Stimulated activated CD8-positive, alpha-beta memory T cell treated with anti-CD3 and anti-CD28 coated beads, Interleukin-4, amount 100 ng/mL, for 1 hour (primary cell): ENCODE measurements at places on chromosomes 4 and X.

DNA sequence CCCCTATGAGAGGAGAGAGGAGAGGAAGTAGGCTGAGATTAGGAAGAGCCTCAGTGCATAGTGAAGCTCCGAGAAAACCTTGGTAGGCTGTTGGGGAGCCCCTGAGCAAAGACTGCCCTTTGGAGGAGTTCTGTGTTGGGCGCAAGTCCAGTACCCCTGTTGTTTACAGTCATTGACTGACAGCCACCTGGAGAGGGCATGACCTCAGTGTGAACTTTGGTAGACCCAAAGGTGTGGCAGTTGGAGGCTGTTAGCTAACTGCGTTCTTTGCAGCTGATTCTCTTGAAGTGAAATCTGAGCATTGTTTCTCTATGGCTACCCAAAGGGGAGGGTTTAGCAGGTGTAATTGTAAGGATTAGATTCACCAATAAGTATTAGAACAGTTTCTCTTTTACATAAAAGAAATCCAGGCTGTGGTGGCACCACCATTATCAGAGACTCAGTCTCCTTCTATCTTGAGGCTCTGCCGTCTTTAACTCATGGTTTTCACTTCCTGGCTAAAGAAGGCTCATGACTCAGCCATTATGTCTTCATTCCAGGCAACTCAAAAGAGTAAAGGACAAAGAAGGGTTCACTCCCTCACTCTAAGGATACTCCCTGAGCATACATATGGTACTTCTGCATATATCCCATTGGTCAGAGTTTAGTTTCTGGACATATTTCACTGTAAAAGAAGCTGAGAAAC lies 33.4 kb downstream of the ANXA3 start:
- DNase-seq: no peak

DNA sequence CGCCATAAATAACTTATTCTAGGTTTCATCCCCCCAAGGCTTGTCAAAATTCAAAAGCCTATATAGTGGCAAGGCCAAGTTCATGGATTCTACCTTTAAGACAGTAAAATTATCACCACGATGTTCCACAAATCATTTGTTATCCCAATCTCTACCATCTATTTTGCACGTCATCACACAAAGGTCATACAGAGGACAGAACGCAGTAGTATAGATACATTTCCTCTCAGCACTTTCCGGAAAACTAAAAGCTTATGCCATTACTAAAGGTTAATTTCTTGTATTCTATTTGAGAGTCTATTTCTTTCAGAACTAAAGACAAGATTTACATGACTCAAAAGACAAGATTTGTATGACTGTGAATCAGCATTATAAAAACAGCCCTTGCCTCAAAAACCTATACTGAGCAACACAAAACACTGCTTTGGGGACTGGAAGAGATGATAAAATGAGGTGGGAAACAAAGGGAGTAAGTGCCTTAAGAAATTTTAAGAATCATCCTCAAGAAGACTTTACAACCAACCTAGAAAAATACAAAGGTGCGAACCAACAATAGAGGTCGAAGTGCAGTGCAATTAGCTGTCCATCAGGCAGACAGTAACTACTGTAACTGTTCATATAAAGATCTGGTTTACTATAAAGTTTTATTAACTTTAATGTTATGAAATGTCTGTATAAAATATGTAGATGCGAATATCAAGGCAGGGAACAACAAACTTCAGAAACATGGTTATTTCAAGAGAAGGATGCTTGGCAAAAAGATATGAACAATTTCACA lies 7.6 kb downstream of the UBE2D3 start:
- DNase-seq: no peak

GRCh38 chr4:19304028-19304427 lies 947.7 kb upstream of the SLIT2 start:
- no peak for DNase-seq

DNA sequence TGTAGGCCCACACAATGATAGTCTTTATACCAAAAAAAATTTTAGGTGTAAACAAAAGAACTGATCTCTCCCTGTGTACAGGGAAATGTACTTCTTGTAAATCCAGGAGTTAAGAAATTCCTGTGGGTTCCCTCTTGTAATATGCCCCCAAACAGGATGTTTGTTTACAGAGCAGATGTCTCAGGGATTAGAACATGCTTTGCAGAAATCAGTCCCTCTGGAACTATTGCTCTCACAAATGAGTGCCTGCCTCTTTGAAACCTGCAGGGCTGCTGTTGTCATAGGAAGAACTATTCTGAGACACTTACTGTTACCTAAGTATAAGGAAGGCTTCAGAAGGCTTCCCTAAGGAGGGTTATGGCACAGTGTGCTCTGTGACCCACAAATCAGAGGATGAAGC lies 35.6 kb downstream of the PAK3 start:
- DNase-seq: no peak

DNA sequence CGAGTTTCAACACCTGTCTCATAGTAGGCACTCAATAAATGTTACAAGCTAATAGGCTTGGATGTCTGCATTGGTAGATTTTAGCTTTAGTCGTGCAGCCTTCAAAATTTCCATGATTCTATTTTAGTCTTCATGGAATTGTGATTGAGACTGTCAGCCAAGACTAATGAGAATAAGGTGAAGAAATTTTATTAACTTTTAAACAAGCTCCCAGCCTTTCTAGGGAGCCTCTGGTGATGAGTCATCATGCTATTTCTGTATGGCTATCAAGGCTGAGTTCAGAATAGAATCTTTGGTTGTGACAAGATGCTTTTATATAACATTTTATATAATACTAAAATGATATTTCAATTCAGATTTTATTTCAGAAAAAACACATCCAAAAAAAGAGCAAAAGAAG lies 685.8 kb downstream of the GABRG1 start:
- no peak for DNase-seq

DNA sequence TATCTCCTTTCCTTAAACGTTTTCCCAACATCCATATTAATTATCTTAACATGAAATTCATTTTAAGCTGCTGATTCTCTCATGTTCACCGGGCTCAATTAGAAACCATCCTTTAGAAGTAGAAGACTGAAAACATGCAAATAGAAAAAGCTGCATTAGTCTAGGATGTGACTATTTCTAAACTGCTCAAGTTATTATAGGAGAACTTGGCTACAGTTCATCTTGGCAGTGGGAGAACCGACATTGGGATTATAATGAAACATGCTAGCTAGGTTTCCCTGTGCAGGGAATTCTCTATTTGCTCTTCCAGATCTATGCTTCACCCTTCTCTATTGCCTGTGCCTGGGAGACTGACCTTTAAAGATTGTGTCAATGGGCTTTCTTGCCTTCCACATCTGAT lies 151.0 kb upstream of the PPARGC1A start:
- no peak for DNase-seq

GRCh38 chr4:174198828-174199227 lies 84.6 kb downstream of the FBXO8 start:
- DNase-seq: no peak

- no peak for DNase-seq
Measured at GRCh38 chrX:125003746-125004446, 315.8 kb upstream of the TEX13C start.

GRCh38 chrX:1500701-1501624 lies 36.0 kb downstream of the P2RY8 start:
- DNase-seq: no peak

DNA sequence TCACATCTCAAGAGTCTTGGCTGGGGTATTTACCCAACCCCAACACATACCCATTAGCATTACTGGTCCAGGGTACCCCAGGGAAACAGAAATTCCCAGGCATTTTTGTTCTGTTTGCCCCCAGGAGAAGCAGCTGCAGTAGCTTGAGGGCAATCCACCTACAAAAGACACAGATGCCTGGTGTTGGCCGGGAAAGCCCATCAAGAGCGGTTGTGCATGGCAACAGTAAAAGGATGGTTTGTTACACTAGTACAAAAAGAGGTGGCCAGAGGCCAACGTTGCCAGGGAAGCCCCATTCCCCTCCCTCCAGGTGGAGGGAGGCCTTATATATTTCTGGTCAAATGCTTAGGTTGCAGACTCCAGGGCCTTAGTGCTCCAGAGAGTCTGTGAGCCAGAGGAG lies 637.8 kb downstream of the BCOR start:
- no peak for DNase-seq

DNA sequence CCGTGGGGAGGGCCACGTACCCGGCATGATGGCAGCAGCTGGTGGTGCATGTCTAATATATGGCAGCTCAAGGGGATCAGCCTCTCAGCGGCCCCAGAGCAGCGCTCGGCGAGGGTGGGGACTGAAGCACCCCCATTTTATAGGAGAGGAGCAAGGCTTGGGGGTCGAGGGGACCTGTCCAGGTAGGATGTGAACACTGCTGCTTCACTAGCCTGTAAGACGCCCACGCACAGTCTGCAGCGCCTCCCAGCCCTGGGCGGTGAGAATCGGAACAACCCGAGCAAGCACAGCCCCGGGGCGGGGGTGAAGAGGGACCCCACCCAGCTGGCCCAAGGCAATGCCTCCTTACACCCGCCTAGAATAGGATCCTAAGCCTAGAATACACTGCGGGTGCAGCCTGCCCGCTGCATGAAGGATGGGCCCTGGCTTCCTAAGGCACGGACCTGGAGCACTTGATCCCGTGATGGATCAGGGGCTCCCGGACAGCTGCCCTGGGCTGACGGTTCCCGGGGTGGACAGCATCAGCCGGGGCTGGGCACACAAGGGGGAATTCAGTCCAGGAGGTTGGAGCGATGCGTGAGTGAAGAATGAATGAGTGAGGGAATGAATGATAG lies 17.6 kb downstream of the ADRA2C start:
- DNase-seq: no peak

GRCh38 chrX:8191022-8191421 lies 20.0 kb upstream of the VCX2 start:
- no peak for DNase-seq

- DNase-seq: no peak
Measured at GRCh38 chrX:102712981-102713625, 855 bp downstream of the GPRASP2 start.

DNA sequence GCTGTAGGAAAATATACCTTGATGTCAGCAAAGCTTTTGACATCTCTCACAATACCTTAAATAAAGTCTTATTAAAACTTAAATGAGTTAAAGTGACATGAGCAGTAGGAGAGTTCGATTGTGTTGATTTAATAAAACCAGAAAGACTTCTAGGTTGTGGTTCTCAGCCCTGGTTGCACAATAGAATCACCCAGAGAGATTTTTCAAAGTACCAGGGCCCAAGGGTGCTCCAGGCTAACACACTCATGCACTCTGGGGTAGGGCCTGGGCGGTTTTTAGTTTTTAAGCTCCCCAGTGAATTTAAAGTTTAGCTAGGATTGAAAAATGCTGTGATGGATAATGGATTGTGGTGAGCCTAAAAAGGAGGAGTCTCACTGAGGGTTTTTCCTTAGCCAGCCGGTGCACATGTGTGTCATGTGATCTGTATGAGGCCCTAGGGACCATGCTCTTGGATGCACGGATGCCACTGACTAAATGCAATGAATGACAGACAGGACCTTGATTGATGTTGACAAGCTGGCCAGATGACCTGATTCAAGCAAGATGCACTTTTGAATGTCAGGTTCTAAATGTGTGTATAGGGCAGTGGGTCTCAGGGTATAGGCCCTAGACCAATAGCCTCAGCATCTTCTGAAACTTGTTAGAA lies 185.0 kb downstream of the PTTG2 start:
- no peak for DNase-seq

GRCh38 chr4:26724534-26724933 lies 136.1 kb upstream of the STIM2 start:
- DNase-seq: no peak

DNA sequence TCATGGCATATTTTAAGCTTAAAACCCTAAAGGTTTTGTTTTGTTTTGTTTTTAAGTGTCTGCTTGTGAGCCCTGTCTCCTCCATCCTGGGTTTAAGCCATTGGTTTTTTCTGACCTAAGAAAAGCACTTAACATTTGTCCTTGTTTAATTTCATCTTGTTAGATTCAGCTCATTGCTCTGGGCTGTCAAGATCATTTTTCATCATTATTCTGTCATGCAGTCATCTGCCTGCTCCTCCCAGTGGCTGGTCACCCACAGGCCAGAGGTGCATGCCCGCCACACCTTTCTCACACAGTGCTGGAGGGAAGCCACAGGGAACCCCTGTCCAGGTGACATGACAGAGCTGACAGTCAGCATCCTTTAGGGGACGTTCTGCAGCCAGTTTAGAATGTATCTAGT lies 11.7 kb upstream of the REELD1 start:
- no peak for DNase-seq

GRCh38 chrX:68443155-68443868 lies 10.0 kb upstream of the OPHN1 start:
- no peak for DNase-seq

- no peak for DNase-seq
Measured at GRCh38 chr4:134865675-134866074, 664.1 kb upstream of the PABPC4L start.

- no peak for DNase-seq
Measured at GRCh38 chr4:48162162-48162561, 28.1 kb upstream of the TXK start.

GRCh38 chrX:68511255-68511654 lies 12.4 kb downstream of the YIPF6 start:
- DNase-seq: no peak

DNA sequence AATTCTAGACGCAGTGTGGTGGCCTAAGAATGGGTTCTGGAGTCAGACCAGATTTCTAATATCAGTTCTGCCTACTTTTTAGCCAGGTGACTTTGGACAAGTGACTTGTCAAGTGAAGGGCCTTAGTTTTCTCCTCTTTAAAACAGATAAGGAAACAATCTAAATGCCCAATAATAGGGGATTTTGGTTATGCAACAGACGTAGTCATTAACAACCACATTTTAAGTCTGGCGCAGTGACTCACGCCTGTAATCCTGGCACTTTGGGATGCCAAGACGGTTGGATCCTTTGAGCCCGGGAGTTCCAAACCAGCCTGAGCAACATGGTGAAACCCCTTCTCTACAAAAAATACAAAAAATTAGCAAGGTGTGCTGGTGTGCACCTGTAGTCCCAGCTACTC lies 2.1 kb upstream of the ZMYM3 start:
- DNase-seq: no peak

- DNase-seq: no peak
Measured at GRCh38 chrX:28324321-28324721, 262.9 kb upstream of the IL1RAPL1 start.
